Breast epithelium (tissue), 4 donors: ENCODE measurements at places on chromosomes 3 and 15. TPM values are rescaled to one million over a fixed set of nuclear protein-coding genes. Genes with fewer than 3 reads are reported as not detected.
A peak's percentile ranks its signal among the peaks of the same experiment; 100 is the strongest.

DNA sequence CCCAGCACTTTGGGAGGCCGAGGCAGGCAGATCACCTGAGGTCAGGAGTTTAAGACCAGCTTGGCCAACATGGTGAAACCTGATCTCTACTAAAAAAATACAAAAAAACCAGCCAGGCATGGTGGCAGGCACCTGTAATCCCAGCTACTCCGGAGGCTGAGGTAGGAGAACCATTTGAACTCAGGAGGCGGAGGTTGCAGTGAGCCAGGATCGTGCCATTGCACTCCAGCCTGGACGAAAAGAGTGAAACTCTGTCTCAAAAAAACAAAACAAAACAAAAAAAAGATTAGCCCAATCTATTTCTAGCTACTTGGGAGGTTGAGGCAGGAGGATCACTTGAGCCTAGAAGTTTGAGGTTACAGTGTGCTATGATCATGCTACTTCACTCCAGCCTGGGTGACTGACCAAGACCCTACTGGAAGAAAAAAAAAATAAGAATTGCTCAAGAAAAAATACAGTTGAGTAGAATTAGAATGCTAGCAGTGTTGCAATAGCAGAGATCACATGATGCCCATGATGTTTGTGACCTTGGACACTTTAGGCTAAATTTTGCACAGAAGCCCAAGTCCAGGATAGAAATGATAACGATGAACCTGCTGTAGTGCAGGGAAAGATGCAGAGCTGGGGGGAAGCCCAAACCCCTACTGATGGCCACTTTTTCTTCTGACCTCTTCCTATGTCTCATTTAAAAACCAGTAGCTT lies 162.2 kb downstream of the LPP start:
- peak overlapping the region; percentile 45 for H3K27ac ChIP-seq
- H3K4me3 ChIP-seq: no peak overlapping the region
- H3K27me3 ChIP-seq: no peaks in the 10 kb centered on the region
- DNase-seq: no peak
- H3K4me1 ChIP-seq: no peaks in the 10 kb centered on the region
- H3K36me3 ChIP-seq: no peaks in the 10 kb centered on the region

- no peaks in the 10 kb centered on the region for H3K27me3 ChIP-seq
- H3K4me3 ChIP-seq: no peak overlapping the region
- DNase-seq: no peak
- H3K4me1 ChIP-seq: no peaks in the 10 kb centered on the region
- H3K36me3 ChIP-seq: no peaks in the 10 kb centered on the region
- no peak overlapping the region for H3K27ac ChIP-seq
Measured at GRCh38 chr15:26565542-26565941, 207.3 kb downstream of the GABRB3 start.

DNA sequence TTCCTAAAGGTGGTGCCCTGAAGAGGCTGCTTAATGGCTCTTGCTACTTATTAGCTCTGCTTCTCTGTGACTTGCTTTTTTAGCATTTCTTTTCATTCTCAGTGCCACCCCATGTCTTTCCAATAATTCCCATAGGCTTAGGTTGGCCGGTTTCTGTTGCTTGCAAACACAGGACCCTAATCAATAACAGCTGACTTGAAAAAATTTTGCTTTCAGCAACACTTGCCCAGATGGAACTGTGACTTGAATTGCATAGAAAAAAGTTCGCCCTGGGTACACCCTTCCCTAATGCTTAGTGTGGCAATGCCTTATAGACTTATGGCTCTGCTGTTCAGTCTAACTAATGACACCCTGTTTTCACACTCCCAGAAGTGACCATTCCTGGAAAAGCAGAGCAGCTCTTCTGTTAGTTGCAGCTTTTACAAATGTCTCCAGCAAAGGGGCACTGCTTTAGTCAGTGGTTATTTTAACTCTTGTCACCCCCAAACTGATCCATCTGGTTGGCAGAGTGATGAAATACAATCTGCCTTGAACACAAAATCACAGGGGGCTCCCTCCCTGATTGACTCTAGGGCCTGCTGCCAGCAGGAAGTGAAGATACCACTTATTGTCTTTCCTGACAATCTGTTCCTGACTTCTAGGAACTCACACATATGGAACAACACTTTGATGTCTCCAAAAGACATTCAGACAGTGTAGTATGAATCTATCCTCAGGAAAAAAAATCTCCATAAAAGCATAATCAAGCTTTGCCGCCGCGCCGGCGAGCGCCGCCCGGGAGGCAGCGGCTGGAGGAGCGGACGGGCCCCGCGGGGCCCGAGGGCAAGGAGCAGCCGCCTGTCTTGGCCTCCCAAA lies 9.7 kb upstream of the SLMAP start:
- H3K27me3 ChIP-seq: no peaks in the 10 kb centered on the region
- DNase-seq: no peak
- no peak overlapping the region for H3K4me3 ChIP-seq
- H3K36me3 ChIP-seq: no peaks in the 10 kb centered on the region
- H3K27ac ChIP-seq: no peak overlapping the region
- H3K4me1 ChIP-seq: no peaks in the 10 kb centered on the region

DNA sequence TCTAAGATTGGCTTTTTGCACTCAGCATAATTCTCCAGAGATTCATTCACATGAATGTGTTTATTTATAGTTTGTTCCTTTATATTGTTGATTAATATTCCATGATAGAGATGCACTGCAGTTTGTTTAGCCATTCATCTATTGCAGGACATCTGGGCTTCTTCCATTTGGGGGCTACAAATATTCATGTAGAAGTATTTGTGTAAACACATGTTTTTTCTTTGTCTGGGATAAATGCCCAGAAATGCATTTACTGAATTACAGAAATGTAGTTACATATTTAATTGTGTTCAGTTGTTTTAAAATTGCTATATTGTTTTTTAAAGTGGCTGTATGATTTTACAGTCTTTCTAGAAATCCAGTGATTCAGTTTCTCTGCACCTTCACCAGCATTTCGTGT lies 635.0 kb downstream of the ZIC1 start:
- no peak overlapping the region for H3K27ac ChIP-seq
- no peaks in the 10 kb centered on the region for H3K27me3 ChIP-seq
- H3K4me3 ChIP-seq: no peak overlapping the region

- H3K36me3 ChIP-seq: no peaks in the 10 kb centered on the region
- no peak overlapping the region for H3K27ac ChIP-seq
- no peak for DNase-seq
Measured at GRCh38 chr3:31432897-31433678, 99.6 kb upstream of the STT3B start.

Gene ROPN1B
- total RNA-seq: 3.3 TPM

DNA sequence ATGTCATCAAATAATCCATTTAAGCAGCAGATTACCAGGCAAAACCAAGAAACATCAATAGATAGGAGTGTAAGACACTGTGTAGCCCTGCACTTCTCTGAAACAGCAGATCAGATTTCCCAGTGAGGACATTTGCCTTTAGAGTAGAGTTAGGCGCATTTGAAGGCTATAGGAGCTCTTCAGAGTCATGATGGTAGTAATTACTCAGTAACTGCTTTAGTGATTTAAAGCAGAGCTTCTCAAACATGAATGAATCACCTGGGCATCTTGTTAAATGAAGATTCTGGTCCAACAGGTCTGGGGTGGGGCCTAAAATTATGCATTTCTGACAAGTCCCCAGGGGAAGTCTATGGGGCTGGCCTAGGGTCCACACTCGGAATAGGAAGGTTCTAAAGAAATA lies 36.9 kb downstream of the THRB start:
- no peaks in the 10 kb centered on the region for H3K36me3 ChIP-seq
- H3K27ac ChIP-seq: no peak overlapping the region
- H3K4me3 ChIP-seq: no peak overlapping the region
- H3K4me1 ChIP-seq: no peaks in the 10 kb centered on the region
- H3K27me3 ChIP-seq: no peaks in the 10 kb centered on the region
- DNase-seq: no peak

Gene VEPH1
- total RNA-seq: 20.9 TPM

Gene CLDN18
- total RNA-seq: not detected

Gene GCSAM
- total RNA-seq: 0.16 TPM

DNA sequence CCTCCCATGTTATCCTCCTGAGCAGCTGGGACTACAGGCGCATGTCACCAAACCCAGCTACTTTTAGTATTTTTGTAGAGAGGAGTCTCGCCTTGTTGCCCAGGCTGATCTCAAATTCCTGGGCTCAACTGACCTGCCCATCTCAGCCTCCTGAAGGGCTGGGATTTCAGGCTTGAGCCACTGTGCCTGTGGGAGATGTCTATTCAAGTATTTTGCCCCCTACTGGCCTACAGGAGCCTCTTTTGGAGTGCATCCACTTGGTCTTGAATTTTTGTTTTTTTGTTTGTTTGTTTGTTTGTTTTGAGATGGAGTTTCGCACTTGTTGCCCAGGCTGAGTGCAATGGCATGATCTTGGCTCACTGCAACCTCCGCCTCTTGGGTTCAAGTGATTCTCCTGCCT lies 3.2 kb upstream of the DHX30 start:
- no peak overlapping the region for H3K4me3 ChIP-seq
- no peak overlapping the region for H3K27ac ChIP-seq
- DNase-seq: no peak
- H3K27me3 ChIP-seq: no peaks in the 10 kb centered on the region
- peaks cover 9% of the 10 kb centered on the region for H3K4me1 ChIP-seq

GRCh38 chr15:49697121-49697520 lies 76.3 kb downstream of the DTWD1 start:
- H3K4me1 ChIP-seq: no peaks in the 10 kb centered on the region
- H3K36me3 ChIP-seq: no peaks in the 10 kb centered on the region
- no peak overlapping the region for H3K27ac ChIP-seq

Gene NSUN3
- 7.4 TPM for total RNA-seq

GRCh38 chr15:33119273-33119672 lies 75.2 kb downstream of the FMN1 start:
- H3K4me3 ChIP-seq: no peak overlapping the region
- H3K4me1 ChIP-seq: no peaks in the 10 kb centered on the region
- no peak for DNase-seq
- no peaks in the 10 kb centered on the region for H3K27me3 ChIP-seq
- H3K36me3 ChIP-seq: no peaks in the 10 kb centered on the region

- no peak overlapping the region for H3K4me3 ChIP-seq
- no peaks in the 10 kb centered on the region for H3K27me3 ChIP-seq
- peak overlapping the region; percentile 75 for H3K27ac ChIP-seq
- no peaks in the 10 kb centered on the region for H3K4me1 ChIP-seq
Measured at GRCh38 chr3:12177126-12177525, 18.4 kb upstream of the TIMP4 start.

DNA sequence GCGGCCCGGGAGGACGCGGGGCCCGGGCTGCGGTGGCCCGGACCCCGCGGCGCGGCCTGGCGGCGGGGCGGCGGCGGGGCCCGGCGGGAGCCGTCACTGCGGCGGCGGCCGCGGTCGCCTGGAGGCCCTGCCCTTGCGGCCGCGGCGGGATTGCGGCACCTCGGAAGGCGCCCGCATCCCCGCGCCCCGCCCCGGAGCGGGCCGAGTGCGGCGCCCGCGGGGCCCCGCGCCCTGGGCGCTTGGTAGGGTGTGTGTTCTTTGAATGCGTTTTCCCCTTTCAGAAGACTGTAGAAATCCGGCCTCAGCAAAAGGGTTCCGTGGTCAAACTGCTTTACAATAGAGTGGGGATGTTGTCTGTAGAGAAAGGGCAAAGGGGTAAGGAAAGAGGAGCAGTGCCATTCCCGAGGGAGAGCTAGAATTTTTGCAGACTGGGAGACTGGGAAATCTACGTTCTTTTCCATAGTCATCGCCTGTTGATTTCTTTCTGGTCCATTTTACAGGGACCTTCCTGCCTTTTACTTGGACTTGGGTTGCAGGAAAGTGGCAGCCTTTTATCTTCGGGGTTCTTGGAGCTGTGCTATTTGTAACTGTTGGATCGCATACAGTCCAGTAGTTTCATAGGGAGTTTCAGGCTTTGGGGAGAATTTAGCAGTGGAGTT lies 630 bp downstream of the SNRK start:
- peak overlapping the region; percentile 87 for H3K4me3 ChIP-seq
- H3K36me3 ChIP-seq: no peaks in the 10 kb centered on the region
- no peaks in the 10 kb centered on the region for H3K27me3 ChIP-seq
- H3K27ac ChIP-seq: peak overlapping the region; percentile 93

DNA sequence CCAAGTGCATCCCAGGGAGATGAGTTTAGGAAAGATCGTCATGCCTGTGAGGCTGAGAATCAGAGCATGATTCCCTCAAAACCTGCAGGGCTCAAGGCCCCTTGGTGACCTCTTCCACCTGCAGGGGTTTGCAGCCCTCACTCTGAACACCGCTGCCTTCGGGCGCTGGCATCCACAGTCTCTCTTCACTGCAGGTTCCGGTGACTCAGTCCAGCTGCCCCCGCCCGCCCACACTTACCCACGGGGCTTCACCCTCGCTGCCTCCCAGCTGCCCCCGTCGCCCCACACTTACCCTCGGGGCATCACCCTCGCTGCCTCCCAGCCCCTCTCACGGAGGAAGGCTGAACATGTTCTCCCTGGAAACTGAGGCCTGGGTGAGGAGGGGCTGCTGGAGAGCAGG lies 277.1 kb downstream of the XXYLT1 start:
- no peak overlapping the region for H3K27ac ChIP-seq
- no peak for DNase-seq
- no peaks in the 10 kb centered on the region for H3K36me3 ChIP-seq
- H3K4me1 ChIP-seq: no peaks in the 10 kb centered on the region
- H3K27me3 ChIP-seq: no peaks in the 10 kb centered on the region
- no peak overlapping the region for H3K4me3 ChIP-seq

Gene CAMP
- 2.9 TPM for total RNA-seq

- H3K36me3 ChIP-seq: no peaks in the 10 kb centered on the region
- no peak overlapping the region for H3K4me3 ChIP-seq
- DNase-seq: no peak
- H3K27me3 ChIP-seq: no peaks in the 10 kb centered on the region
Measured at GRCh38 chr3:2851835-2852234, 258.3 kb downstream of the IL5RA start.

Gene CRYGS
- 5.9 TPM for total RNA-seq

DNA sequence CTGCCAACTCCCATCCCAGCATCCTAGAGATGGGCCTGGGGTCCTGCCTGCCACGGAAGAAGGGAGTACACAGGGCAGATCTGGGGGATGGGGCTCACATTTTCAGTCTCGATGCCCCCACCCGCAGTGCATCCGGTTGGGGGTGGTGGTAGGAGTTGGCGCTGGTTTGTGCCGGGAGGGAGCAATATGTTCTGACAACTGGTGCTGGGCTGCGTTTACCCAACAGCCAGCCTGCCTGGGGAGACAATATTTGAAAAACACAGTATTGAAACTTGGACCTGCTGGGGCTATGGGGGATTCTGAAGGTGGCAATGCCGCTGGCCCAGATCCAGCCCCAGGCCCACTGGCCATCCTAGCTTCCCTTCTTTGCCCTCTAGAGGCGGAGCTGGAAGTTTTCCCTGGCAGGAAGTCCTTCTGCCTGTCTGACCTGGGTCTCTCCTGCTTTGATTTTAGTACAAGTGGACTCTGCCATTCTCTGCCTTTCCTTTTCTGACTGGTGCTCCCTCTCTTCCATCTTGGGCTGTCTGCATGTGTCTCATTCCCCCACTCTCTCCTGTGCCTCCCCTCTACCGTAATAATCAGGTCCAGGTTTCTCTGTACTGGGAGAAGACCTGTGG lies 3.5 kb downstream of the SEMA3F start:
- H3K27me3 ChIP-seq: no peaks in the 10 kb centered on the region
- DNase-seq: no peak
- no peaks in the 10 kb centered on the region for H3K36me3 ChIP-seq

DNA sequence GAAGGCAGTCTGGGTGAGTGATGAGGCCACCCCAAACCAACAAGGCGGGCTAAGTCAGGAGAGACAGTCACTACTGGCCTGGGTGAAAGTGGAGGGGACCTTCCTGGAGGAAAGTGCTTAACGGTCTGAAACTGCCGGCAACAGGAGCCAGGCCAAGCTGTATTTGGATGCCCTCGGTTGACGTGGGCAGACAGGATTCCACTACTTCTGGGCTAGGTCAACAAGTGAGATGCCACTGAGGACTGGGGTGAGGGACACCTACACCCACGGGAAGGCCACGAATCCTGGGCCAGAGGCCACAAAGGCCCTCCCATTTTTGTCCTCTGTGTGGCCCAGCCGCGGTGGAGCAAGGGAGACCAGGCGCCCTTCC lies 12.3 kb downstream of the SPTBN5 start:
- peak overlapping the region; percentile 45 for H3K4me3 ChIP-seq
- H3K27ac ChIP-seq: no peak overlapping the region
- H3K27me3 ChIP-seq: no peaks in the 10 kb centered on the region
- H3K4me1 ChIP-seq: no peaks in the 10 kb centered on the region
- H3K36me3 ChIP-seq: no peaks in the 10 kb centered on the region
